Ovary (tissue), 10 donors: ENCODE measurements at places on chromosomes 7 and 10. TPM values are rescaled to one million over a fixed set of nuclear protein-coding genes. Genes with fewer than 3 reads are reported as not detected.
A peak's percentile ranks its signal among the peaks of the same experiment; 100 is the strongest.

Gene TMEM273
- total RNA-seq = 6.3 TPM

DNA sequence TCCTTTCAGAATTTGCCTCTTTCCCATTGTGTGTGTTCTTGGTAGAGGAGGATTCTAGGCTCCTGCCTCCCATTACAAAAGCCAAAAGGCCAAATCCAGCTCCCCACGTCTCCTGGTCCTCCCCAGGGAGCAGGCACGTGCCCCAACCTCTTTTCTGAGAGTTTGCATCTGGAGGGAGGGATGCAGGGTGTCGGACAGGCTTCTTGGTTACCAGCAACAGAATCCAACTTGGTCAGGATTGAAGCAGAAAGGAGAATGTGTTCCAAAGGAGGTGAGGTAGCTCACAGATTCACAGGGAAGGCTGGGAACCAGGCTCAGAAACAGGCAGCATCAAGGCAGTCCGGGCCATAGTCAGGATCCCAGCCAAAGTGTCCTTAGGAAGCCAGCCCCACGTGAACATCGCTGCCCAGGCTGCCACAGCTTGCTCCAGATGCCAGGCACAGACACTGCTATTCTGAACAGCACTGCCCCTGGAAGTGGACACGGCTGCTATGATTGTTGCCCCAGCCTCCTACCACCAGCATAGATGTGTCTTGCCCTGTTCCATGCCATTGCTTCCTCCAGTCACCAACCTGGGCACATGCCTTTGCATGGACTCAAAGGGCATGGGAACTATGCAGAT, 264.2 kb upstream of the ZMIZ1 start:
- no peaks in the 10 kb centered on the region for H3K27me3 ChIP-seq
- no peak overlapping the region for H3K4me3 ChIP-seq
- no peaks in the 10 kb centered on the region for H3K36me3 ChIP-seq
- peak overlapping the region; percentile 77 for H3K27ac ChIP-seq
- DNase-seq = no peak

GRCh38 chr7:68868978-68869377, 729.3 kb upstream of the AUTS2 start:
- H3K36me3 ChIP-seq = no peaks in the 10 kb centered on the region
- no peak for DNase-seq
- no peak overlapping the region for H3K4me3 ChIP-seq
- H3K27me3 ChIP-seq = no peaks in the 10 kb centered on the region
- H3K4me1 ChIP-seq = no peaks in the 10 kb centered on the region

GRCh38 chr10:34644224-34644623, 170.9 kb downstream of the PARD3 start:
- no peak for DNase-seq
- H3K36me3 ChIP-seq = no peaks in the 10 kb centered on the region
- no peak overlapping the region for H3K27ac ChIP-seq
- H3K4me1 ChIP-seq = peaks cover 3% of the 10 kb centered on the region
- H3K27me3 ChIP-seq = no peaks in the 10 kb centered on the region

- no peaks in the 10 kb centered on the region for H3K4me1 ChIP-seq
- H3K27ac ChIP-seq = no peak overlapping the region
- DNase-seq = no peak
- no peaks in the 10 kb centered on the region for H3K27me3 ChIP-seq
Observed at GRCh38 chr10:114274616-114275453, 35.8 kb downstream of the VWA2 start.

DNA sequence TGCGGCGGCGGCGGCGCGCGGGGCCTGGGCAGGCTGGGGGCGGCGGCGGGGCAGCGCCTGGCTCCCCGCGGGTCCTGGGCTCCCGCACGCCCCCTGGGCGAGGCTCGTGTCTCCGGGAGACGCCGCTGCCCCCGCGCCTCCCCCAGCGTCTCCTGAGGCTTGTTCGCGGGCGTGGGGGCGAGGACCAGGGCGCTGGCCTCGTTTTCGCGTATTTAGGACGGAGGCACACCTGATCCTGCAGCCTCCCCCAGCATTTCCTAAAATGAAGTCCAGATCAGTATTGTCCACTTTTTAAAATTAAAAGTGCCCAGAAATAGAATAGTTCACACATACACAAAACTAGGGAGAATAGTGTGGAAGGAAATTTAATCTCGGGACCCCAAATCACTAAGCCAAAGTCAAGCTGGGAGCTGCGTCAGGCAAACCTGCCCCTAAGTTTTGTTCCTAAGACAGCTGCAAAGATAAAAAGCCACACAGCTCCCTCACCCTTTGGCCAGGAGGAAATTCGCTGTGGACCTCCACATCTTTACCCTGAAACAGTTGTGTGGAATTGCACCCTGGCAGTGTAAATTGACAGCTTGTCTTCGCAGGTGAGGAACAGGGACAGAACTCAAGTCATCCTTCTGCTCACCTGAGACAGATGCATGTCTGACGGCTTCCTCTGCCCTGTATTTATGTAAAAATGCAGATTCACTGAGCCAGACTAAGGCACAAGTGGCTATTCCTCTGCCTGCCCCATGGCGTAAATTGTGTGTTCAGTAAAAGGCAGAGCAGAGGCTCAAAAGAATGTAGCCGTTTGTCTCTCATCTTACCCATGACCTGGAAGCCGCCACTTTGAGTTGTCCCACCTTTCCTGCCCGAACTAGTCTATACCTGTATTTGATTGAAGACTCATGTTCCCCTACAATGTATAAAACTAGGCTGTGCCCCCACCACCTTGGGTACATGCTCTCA, 740 bp downstream of the GALNT11 start:
- no peaks in the 10 kb centered on the region for H3K36me3 ChIP-seq
- peak overlapping the region; percentile 44 for H3K4me3 ChIP-seq
- no peaks in the 10 kb centered on the region for H3K27me3 ChIP-seq
- H3K27ac ChIP-seq = peak overlapping the region; percentile 79

DNA sequence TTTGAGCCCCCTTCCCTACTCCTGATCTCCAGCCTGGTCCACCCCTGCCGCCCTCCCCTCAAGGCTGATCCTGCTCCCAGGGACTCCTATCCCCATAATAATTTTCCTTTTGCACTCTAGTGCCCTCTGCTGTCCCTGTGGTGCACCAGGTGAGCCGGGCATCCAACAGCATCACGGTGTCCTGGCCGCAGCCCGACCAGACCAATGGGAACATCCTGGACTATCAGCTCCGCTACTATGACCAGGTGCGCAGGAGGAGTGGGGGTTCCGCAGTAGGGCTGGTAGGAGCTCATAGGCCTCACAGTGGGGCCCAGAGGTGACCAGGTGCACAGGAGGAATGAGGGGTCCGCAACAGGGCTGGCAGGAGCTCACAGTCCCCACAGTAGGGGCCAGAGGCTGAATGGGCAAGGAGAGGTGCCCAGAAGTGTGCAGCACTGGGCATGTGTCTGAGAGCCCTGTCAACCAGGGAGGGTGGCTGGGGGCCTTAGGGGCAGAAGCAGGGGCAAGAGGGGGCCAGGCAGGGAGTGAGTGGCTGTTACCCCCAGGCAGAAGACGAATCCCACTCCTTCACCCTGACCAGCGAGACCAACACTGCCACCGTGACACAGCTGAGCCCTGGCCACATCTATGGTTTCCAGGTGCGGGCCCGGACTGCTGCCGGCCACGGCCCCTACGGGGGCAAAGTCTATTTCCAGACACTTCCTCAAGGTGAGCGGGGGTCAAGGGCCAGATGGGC, 11.7 kb downstream of the EPHB6 start:
- H3K27me3 ChIP-seq = no peaks in the 10 kb centered on the region
- no peak overlapping the region for H3K27ac ChIP-seq
- no peak for DNase-seq
- H3K36me3 ChIP-seq = no peaks in the 10 kb centered on the region
- no peak overlapping the region for H3K4me3 ChIP-seq
- H3K4me1 ChIP-seq = no peaks in the 10 kb centered on the region

DNA sequence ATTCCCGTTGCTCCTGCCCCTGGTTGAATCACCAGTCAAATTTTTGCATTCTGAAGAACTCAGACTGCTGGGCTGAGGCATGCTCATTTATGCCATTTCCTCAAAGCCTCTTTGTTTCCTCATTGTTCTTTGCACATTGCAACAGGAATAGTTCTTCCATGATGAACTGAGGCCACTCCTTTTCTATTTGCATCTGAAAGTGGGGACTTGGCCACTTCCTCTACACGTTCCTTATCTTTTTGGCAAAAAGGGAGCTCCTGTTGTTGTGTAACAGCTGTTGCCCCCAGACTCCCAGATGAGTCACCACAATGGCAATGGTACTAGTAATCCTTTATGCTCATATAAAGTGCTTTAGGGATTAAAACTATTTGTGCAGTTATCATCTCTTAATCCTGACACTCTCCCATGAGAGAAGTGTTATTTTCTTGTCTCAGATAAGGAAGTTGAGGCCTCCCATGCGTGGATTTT, 20.1 kb upstream of the ITPRID1 start:
- no peak for DNase-seq
- H3K27me3 ChIP-seq = no peaks in the 10 kb centered on the region
- no peak overlapping the region for H3K4me3 ChIP-seq
- H3K36me3 ChIP-seq = no peaks in the 10 kb centered on the region

- H3K4me1 ChIP-seq = peaks cover 2% of the 10 kb centered on the region
- no peak overlapping the region for H3K27ac ChIP-seq
- DNase-seq = no peak
- no peak overlapping the region for H3K4me3 ChIP-seq
- no peaks in the 10 kb centered on the region for H3K36me3 ChIP-seq
Observed at GRCh38 chr7:135597181-135597925, 39.6 kb downstream of the NUP205 start.

- no peaks in the 10 kb centered on the region for H3K36me3 ChIP-seq
- no peak overlapping the region for H3K27ac ChIP-seq
- H3K4me1 ChIP-seq = no peaks in the 10 kb centered on the region
- DNase-seq = no peak
Observed at GRCh38 chr10:77586719-77587415, 50.7 kb downstream of the KCNMA1 start.

- H3K4me3 ChIP-seq = no peak overlapping the region
- H3K27ac ChIP-seq = no peak overlapping the region
- DNase-seq = no peak
- H3K36me3 ChIP-seq = no peaks in the 10 kb centered on the region
- no peaks in the 10 kb centered on the region for H3K4me1 ChIP-seq
Observed at GRCh38 chr10:131238669-131239280, 72.7 kb downstream of the TCERG1L start.

DNA sequence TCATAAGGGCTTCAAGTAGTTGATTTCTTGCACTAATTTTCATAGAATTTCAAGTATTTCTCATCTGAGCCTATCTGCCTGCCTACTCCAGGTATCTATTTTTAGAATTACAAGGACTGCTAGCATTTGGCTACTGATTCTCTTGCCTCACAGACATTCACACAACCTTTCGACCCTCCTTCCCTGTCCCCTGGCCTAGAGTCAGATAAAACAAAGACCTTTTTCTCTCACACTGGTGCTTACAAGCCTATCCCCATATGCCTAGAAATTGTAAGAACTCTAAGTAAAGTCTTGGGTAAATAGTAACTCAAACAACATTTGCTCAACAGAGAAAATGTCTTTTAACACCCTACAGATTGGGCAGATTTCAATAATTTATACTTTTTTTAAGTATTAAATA, 6.3 kb downstream of the GPAM start:
- H3K4me3 ChIP-seq = no peak overlapping the region
- DNase-seq = no peak
- no peaks in the 10 kb centered on the region for H3K27me3 ChIP-seq
- H3K36me3 ChIP-seq = no peaks in the 10 kb centered on the region

GRCh38 chr7:22452142-22452959, 47.6 kb downstream of the STEAP1B start:
- peak; percentile 46 for DNase-seq
- no peak overlapping the region for H3K4me3 ChIP-seq
- H3K27ac ChIP-seq = no peak overlapping the region
- no peaks in the 10 kb centered on the region for H3K36me3 ChIP-seq
- no peaks in the 10 kb centered on the region for H3K27me3 ChIP-seq

DNA sequence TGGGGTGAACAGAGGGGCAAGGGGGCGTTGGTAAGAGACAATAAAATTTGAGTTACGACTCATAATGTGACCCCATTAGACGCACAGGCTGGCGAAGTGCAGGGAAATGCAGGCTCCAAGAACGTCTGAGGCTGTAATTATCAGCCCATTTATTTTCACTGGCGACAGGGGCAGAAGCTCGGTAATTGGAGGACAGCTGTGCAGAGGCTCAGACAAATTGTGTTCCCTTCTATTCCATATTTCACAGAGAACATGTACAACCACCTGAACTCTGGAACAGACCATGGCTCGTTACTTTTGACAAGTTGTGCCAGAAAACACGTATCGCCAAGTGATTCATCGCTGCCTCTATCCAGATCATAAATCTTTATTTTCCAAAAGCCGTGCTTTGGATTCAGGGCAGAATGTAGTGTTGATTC, 137.3 kb upstream of the FRMD4A start:
- H3K27ac ChIP-seq = no peak overlapping the region
- no peak for DNase-seq
- no peaks in the 10 kb centered on the region for H3K36me3 ChIP-seq
- H3K4me1 ChIP-seq = no peaks in the 10 kb centered on the region
- no peak overlapping the region for H3K4me3 ChIP-seq

DNA sequence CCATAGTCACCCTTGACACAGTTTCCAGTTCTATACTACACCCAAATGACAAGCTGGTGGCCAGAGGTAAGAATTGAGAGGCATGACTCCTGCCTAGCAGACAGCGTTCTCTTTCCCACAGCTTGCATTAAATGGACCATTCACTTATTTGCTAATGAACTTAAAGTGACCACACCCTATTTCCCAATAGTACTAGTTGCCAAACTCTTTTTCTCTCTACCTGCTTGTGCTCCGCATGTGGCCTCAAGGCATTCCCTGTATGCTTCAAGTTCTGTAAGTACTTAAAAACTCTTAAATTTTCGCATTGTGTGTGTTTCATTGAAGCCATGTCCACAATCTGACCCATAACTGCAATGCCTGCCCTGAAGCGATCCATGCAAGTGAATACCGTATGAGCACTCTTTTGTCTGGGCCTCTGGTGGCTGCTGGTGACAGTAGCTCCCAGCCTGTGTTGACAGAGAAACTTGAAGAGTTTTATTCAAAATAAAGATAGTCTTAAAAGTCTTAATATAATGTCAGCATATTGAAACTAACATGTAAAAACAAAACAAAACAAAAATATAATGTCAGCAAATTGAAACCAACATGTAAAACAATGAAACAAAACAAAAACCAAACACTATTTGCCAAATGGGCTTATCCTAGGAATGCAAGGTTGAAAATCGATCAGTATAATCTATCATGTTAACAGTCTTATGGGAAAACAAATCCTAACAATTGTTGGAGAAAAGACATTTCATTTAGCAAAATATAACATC, 73.6 kb downstream of the CCSER2 start:
- no peaks in the 10 kb centered on the region for H3K36me3 ChIP-seq
- peaks cover 3% of the 10 kb centered on the region for H3K4me1 ChIP-seq
- H3K27me3 ChIP-seq = no peaks in the 10 kb centered on the region
- H3K27ac ChIP-seq = no peak overlapping the region
- no peak overlapping the region for H3K4me3 ChIP-seq

DNA sequence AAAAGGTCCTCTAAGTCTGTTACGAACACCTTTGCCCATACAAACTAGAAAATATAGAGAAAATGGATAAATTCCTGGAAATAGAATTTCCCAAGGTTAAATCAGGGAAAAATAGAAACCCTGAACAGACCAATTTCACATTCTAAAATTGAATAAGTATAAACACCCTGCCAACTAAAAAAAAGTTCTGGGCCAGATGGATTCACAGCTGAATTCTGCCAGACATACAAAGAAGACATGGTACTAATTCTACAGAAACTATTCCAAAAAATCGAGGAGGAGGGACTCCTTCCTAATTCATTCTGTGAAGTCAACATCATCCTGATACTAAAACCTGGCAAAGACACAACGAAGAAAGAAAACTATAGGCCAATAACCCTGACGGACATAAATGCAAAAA, 400.4 kb upstream of the SEMA3A start:
- no peaks in the 10 kb centered on the region for H3K36me3 ChIP-seq
- no peaks in the 10 kb centered on the region for H3K4me1 ChIP-seq
- DNase-seq = no peak
- no peak overlapping the region for H3K4me3 ChIP-seq

GRCh38 chr7:51128545-51129435, 187.8 kb downstream of the COBL start:
- no peaks in the 10 kb centered on the region for H3K4me1 ChIP-seq
- no peaks in the 10 kb centered on the region for H3K27me3 ChIP-seq
- no peaks in the 10 kb centered on the region for H3K36me3 ChIP-seq
- no peak for DNase-seq
